Small intestine (tissue), 16 donors: ENCODE measurements at places on chromosomes 5 and 9.

DNA sequence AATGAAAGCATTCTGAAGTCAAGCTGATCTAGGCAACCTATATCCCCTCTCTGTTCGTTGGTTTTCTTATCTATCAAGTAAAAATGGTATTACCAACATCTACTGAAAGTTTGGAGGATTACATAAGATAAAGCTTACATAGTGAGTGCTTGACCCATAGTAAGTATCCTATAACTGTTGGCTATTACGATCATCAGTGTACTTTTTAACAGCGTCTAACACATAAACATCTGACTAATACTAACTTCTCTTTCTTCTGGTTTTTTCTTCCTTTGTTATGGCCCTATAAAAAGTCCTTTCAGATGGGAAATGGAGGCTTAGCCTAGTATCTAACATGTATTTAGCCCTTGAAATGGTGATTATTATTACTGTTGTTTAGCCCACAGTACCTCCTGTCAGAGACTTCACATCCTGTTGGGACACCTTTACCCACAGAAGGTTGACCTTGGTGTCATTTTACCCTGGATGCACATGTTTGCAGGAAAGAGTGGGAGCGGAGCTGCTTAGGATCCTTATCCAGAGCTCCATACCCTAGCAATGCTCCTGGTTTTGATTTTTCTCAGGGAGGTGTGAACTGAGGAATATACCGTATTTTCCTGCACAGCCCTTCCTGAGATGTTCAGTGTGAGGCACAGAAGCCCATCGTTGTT lies 6.0 kb downstream of the INSYN2B start:
- DNase-seq: no peak

GRCh38 chr9:71446473-71447411 lies 321.6 kb downstream of the CEMIP2 start:
- peak; percentile 42 for DNase-seq

- no peak for DNase-seq
Observed at GRCh38 chr9:10250219-10250618, 362.6 kb downstream of the PTPRD start.

- no peak for DNase-seq
Observed at GRCh38 chr9:18791074-18791473, 241.9 kb downstream of the SAXO1 start.

DNA sequence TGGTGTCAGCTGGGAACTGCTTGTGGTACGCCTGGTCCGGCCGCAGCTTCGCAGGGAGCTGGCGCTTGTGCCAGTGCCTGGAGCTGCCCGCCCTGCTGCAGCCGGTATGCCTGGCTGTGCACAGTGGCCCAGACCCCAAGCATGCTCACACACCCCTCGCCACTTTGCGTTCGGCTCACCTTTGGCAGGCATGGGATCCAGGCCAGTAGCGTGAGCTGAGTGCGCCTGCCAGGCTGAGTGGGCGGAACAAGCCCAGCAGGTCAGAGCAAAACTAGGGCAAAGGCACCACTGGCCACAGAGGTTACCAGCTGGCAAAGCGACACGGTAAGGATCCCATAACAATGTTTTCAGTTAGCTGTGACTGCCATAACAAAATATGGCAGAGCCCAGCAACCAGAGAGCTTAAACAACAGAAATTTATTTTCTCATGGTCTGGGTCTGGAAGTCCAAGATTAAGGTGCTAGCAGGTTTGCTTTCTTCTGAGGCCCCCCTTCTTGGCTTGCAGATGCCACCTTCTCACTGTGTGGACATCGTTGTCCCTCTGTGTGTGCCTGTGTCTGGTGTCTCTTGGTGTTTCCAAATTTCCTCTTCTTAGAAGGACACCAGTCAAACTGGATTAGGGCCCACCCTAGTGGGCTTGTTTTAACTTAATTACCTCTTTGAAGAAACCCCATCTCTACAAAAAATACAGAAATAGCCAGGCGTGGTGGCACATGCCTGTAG lies 61.6 kb downstream of the PSAT1 start:
- DNase-seq: no peak

DNA sequence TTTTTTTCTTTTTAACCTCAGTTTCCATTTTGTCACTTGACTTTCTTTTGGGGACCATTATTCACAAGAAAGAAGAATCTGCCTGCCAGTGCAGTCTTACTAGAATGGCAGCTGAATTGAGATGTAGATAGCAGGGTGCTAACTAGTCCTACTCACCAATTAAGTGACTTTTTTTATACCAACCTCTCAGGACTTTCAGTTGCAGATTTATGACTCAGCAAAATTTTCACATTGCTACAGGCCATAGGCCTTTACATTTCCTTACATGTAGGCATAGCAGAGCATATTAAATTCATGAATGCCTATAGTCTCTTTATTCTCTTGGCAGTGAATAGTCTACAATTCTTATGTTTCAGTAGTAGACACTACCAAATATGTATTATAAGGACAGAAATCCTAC lies 54.0 kb upstream of the FKTN start:
- no peak for DNase-seq
